CD4-positive, alpha-beta T cell treated with Interleukin-1 beta for 1 hour (primary cell): ENCODE measurements at places on chromosomes 1 and 21.

DNA sequence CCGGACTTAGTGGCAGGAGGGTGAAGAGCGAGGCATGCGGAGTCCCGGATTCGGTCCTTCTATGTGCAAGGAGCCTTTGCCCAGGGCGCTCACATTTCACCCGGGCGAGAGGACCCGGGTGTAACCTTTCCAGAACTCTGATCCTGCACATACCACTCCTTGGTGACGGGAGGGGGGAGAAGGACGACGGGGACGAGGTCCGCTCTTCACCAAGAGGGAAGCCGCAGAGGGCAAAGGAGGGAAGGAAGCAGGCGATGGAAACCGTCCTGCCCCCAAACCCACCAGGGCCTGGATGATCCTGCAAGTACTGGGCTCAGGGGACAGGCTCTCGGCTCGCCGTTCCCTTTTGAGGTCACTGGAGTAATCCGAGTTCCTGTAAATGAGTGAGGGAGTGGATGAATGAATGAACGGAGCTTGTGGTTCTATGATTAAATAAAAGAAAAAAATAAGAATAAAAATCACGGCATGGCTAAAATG, 993 bp downstream of the SYPL2 start:
- DNase-seq = no peak

DNA sequence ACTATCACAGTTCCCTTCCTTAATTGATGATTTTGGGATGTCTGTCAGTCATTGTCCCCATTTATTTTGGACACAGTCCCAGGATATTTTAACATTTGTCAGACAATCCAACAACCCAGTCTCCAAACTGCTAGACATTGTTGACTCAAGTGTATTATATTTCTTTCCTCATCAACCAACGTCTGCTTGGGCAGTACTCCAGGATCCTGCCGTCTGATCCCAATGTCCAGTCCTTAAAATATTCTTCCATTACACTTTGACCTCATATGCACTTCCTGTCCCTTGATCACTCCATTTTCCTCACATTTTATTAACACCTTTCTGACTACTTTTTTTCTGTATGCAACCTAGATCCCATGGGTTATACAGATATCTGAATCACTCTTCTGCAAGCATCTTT, 39.8 kb upstream of the KIAA0040 start:
- DNase-seq = no peak

GRCh38 chr1:207045453-207045852, 5.6 kb downstream of the YOD1 start:
- no peak for DNase-seq

DNA sequence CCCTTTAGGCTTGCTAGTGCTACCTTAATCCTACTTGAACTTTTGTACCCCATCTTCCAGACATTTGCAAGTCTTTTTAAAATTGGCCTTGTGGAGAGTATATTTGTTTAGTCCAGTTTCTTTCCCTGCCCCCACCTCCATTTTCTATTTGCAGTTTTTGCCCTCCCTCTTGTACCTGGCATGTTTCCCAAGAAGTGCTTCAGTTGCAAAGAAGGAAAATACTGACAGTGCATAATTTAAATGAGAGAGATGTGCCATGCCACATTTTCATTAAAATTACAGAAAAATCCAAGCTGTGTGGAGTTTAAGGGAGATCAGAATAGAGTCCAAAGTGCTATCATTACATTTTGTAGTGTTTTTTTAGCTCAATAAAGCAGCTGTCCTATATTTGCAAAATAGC, 150.0 kb upstream of the ADGRL2 start:
- no peak for DNase-seq

DNA sequence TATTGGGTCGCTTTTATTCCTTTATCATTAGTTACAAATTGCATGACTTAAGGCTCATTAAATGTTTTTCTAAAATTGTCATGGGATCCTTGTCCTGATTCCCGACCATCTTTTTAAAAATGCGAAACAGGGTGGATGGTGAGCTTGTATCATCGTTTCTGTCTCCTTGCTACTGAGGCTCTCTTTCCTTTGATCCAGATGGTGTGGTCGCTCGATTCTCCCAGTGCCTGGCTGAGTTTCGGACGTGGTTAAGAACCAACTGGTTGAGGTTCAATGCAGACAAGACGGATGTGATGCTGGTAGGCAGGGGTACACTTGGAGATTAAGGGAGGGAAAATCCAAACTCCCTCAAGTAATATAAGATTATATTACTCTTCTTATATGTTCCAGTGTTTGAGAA, 1.2 kb downstream of the MIER1 start:
- no peak for DNase-seq

DNA sequence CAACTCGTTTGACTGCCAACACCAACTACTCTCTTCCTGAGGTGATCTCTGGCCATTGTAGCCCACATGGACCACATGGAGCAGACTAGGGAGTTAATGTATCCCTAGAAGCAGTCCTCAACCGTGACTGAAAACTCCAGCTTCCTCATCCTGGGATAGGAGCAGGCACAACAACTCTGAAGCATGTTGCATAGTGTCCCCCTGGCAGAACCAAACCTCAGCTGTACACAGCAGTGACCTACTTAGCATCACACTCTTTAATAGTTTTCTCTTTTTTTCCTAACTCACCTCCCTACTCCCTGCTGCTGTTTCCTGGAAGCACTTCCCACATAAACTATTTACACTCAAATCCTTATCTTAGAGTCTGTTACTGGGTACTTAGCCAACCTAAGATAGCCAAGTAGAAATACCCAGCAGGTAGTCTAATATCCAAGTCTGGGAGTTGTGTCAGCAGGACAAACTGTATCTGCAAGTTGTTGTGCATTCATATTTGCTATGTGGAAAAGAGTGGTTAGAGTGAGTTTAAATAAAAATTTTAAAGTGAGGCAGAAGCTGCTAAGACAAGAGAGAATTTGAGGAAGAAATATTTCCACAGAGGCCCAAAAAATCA, 228.8 kb downstream of the LTN1 start:
- no peak for DNase-seq

DNA sequence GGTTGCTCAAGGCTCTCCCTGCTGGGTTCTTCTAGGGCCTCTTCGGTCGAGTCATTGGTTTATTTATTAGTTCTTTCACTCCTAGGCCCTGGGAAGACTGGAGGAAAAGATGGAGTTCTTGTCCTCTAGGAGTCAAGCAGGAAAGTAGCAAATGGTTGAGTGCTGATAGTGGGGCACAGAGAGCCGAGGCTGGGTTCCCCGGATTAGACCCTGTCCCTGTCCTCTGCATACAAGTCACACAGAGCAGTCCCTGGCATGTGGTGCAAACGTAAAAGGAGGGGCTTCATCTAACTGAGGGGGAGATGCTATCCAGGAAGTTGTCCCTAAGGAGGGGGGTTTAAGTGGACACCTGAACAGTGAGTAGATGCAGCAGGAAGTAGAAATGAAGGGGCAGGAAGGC, 19.2 kb upstream of the KCNE2 start:
- no peak for DNase-seq

DNA sequence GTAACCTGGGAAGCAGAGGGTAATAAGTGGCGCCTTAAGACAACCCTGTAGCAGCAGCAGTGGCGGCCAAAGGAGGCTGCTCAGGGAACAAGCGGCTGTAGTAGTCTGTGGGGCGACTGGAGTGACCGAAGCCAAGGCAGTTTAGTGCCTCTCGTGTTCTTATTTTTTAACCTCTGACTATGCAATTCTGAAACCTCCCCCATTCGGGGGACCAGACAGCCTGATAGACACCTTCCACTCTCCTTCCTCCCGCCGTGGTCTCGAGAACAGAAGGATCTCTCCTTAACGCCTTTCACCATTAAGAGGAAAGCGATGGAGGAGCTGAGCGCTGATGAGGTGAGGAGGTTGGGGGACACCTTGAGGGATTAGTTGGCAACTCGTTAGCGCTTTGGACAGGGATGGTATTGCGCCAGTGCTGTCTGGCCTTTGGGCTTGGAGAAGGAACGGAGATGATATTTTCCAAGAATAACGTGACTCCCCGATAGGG, 644 bp downstream of the UBE4B start:
- DNase-seq = peak; percentile 3

DNA sequence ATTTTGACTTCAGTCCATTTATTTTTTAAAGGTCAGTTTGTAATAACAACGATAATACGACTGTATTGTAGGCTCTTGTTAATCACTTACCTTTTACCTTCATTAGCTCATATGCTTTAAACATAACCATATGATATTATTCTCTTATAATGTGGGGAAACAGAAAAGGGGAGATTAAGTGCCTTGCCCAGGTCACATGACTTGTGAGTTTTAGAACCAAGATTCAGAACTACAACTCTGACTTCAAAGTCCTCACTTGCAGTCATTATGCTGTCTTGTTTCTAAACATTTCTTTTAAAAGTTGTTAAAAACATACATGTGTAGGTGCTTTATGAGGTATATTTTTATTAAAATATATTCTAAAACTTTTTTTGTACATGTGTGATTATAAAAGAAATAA, 41.1 kb downstream of the SUCO start:
- no peak for DNase-seq

DNA sequence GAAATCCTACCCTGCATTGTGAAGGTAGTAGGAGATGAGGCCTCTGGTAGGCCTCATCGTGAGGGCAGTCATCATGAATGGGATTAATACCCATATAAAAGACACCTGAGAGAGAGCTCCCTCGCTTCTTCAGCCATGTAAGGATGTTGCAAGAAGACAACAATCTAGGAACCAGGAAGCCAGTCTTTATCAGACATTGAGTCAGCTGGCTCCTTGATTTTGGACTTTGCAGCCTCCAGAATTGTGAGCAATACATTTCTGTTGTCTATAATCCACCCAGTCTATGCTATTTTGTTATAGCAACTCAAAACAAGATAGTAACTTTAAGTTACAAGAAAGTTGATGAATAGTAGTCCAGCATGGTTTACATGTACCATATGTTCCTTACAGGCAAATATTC, 208.5 kb downstream of the KCNT2 start:
- DNase-seq = no peak
